Stimulated activated CD8-positive, alpha-beta memory T cell treated with anti-CD3 and anti-CD28 coated beads, Interleukin-7, amount 100 ng/mL, for 1 hour (primary cell): ENCODE measurements at places on chromosomes 12 and 14.
A peak's percentile ranks its signal among the peaks of the same experiment; 100 is the strongest.

- peak; percentile 59 for DNase-seq
Measured at GRCh38 chr14:74618078-74618952, 6.3 kb upstream of the LTBP2 start.

DNA sequence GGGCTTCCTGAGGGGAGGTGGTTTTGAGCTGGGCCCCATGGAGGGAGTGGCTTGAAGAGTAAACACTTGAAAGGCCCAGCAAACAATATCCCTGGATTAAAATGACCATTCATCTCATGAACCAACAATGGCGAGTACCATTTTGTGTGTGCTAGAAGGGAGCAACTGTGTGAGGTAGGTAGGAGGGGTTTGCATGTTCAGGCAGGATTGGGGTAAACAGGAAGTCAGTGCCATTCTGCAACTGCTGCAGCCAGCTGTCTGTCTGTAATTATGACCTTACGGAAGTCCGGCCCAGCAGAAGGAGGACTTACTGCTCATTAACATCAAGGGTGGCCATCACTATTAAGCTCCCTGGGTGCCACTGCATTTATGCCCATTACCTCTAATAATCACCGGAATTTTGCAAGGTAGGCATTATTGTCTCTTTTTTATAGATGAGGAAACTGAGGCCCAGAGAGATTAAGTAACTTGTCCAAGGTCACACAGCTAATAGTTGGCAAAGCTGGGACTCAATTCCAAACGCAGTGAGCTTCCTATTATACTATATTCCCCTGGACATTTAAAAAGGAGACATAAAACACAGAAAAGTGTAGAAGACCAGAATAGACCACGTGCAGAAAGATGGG, 16.6 kb upstream of the IFI27L2 start:
- no peak for DNase-seq

DNA sequence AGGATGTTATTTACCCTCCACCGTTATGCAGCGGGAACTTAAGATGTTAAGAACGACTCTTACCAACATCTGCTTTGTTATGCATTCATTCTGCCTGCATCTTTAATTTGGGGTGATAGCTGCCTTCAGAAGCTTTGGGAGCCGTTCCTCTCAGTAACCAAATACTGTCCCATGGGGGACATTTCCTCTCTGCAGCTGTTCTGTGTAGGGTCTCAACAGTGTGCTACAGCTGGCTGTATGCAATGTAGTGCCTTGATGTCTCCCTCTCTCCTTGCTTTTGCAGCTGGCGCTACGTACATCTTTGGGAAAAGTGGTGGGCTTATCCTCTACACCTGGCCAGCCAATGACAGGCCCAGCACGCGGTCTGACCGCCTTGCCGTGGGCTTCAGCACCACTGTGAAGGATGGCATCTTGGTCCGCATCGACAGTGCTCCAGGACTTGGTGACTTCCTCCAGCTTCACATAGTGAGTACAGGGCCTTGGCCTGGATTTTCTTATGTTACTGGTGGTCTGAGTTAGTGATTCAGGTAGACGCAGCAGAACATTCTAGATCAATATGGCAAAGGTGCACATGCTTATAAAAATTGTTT, 744.3 kb downstream of the DIO2 start:
- DNase-seq = no peak

- DNase-seq = no peak
Measured at GRCh38 chr12:26806556-26806955, 26.4 kb downstream of the ITPR2 start.

GRCh38 chr14:52846591-52846990, 55.2 kb upstream of the GNPNAT1 start:
- DNase-seq = no peak

- no peak for DNase-seq
Measured at GRCh38 chr14:98162856-98163805, 1108.9 kb downstream of the BCL11B start.

DNA sequence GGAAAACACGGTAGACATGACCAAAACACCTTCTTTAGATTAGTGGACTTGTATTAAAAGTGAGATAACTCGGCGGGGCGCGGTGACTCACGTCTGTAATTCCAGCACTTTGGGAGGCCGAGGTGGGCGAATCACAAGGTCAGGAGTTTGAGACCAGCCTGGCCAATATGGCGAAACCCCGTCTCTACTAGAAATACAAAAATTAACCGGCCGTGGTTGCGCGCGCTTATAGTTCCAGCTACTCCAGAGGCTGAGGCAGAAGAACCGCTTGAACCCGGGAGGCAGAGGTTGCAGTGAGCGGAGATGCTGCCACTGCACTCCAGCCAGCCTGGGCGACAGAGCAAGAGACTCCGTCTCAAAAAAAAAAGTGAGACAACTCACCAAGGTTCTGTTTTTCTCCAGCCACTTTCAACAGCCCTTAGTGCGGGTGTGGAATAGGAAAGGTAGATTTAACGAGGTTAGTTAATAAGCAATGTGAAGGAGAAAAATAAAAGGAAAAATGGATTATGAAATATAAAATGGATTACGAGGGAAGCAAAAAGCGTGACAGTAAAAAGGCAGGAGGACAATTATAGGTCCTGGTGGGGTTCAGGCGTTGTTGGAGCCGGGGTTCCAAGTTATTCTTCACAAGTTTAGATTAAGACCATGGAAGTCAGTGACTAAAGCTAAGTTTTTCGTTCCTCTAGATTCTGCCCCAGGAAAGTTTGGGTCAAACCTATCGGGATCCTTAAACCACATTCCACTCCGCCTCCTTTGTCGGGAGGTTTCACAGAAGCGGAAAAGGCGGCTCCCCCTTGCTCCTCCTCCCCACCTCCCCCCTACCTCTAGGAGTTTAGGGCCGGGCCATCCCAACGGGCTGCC, 534 bp downstream of the PPP2R3C start:
- DNase-seq = no peak

GRCh38 chr12:93234641-93235040, 143.1 kb upstream of the NUDT4 start:
- no peak for DNase-seq

- no peak for DNase-seq
Measured at GRCh38 chr14:70114621-70115156, 74.1 kb downstream of the SLC8A3 start.

- DNase-seq = no peak
Measured at GRCh38 chr14:44112774-44113460, 394.2 kb downstream of the FSCB start.

- no peak for DNase-seq
Measured at GRCh38 chr14:34732802-34733201, 18.4 kb upstream of the CFL2 start.

DNA sequence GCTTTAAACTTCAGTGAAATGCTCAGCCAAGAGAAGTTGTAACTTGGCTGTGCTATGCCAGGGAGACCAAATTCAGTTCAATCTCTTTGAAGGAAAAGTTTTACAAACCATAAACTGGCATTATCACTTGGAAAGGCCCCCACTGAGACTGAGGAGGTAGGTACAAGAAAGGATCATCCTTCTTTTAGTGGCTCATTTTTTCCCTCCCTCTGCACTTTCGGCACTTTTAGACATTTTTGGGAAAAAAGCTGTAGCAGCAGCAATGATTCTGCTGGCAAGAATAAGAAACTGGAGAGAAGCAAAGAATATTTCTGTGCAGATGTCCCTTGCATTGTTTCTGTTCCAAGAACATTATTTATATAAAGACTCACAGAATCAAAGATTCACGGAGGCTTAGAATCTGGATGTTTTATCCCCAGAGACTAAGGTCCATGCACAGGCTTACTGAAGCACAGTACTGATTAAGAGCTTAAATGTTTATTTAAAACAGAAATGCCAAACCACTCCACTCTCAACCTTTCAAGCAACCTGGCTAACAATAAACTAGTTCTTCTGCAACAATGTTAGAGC, 12.3 kb downstream of the ZC2HC1C start:
- no peak for DNase-seq

- no peak for DNase-seq
Measured at GRCh38 chr12:130863298-130863697, 8.6 kb upstream of the RAN start.

GRCh38 chr12:102528111-102528510, 47.7 kb upstream of the IGF1 start:
- no peak for DNase-seq
